ENCODE measurements at places on chromosomes 4 and X.

DNA sequence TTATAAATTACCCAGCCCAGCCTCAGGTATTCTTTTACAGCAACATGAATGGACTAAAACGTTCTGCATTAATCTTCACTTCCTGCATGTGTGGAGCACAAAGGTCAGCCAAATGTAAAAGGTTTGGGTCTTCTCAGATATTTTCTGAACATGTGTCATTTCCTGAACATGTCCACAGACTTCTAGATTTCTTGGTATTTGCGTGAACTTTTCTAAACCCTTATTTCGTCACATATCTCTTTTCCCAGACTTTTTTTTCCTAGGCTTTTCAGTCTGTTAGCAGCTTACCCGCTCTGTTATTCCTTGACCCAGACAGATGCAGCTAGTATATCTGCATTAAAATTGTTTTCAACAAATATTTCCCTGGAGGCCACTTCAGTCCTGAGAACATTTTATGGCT is 57.3 kb upstream of the USP51 start:
- no peak for DNase-seq

DNA sequence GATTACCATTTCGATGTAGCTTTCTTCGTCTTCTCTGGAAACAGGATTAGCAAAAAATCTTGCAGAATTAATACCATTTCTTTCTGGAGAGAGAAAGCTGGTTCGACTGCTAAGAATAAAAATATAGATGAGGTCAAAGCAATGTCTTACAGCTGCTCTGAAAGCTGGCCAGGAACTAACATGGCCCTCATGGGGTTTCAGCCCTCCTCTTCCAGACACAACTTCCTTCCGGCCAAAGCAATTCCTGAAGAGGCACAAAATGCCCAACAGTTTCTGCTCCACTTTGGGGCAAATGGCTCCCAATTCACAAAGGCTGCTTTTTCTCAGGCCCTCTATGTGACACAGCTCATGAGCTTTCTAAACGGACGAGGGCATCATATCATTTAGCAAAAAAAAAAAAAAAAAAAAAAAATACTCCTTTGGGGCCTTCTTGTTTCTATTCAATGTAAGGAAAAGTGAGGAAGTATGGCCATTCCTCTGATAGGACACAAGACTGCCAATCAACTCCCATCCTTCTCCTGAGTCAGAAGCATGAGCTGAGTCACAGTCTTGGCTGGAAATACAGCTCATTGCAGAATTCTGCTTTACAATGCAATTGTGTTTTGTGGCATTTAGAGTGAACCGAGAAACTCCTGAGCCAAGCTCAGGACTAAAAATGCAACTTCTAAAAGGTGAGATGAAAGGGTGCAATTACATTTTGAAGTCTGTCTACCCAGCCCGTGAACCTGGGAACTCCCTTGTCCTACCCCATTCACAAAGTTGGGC is 42.7 kb upstream of the CTAG2 start:
- no peak for DNase-seq

DNA sequence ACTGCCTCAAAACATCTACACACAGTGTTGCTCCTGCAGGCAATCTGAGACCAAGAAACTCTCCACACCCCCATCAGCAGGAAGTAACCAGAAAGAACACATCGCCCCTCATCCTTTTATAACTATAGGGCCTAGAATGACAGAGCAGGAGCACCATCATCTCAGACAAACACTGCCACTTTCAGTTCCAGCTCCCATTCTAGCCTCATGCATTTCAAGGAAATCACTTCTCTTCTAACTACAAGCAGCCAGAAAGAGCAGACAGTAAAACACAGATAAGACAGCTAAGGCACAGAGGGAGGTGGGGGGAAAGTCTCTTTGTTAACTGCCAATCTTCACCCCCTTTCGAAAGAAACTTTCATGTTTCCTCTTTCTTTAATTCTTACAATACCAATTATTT is 102.6 kb upstream of the TENT5D start:
- no peak for DNase-seq

DNA sequence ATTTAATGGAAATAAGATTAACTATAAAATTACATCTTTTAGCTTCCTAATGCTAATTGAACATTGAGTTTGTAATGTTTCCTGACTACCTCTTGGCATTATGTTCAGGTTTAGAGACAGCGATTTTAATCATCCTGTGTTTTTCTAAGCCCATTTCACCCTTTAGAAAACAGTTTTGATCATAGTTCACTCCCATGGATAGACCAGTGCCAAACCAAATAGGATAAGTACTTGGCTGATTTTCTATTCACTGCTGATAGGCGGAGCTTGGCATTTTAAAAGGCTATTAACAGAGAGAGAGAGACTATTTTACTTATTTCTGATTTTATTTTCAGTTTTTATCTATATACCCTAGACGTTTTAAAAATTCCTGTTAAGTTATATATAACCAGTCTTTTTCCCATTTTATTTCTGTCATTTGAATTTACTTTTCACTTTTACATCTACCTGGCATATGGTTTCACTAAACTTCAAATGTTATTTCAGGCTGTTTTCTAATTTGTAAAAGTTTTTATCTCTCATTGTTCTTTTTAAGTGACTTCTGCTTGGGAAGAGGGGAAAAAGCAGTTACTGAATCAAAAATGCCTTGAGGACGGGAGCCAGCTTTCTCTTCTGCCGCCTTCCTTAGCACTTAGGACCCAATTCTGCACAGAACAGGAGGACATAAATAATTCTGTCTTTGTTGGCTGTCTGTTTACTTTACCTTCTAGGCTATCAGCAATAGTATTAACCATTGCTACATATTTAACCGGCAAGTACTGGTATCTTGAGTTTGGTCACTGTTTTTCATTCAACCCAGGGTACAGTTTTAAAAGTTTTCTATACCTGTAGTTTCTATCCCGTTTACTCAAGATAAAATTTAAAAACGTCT is 46.4 kb downstream of the SGMS2 start:
- DNase-seq, result no peak

DNA sequence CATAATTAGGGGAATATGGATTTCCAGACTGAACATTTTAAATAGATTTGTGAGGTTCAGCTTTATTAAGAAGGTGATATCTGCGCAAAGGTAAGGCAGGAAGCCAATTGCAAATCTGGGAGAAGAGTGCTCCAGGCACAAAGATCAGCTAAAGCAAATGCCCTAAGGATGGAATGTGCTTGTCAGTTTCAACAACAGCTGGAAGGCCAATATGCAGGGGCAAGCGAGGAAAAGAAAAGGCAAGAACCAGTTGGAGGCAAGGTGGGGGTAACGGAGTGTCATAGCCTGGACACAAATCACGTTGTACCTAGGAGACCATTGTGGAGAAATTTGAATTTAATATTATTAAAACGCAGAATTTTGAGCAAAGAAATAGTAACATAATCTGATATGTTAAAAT is 1710.3 kb upstream of the PCDH7 start:
- no peak for DNase-seq

GRCh38 chr4:135281230-135281629 is 1079.6 kb upstream of the PABPC4L start:
- DNase-seq, result no peak

- no peak for DNase-seq
Measured at GRCh38 chrX:103343105-103343504, 13.1 kb downstream of the TCEAL7 start.

- DNase-seq, result peak; percentile 13
Measured at GRCh38 chrX:55908661-55909212, 191.2 kb downstream of the RRAGB start.

- no peak for DNase-seq
Measured at GRCh38 chr4:36278789-36279188, 2.6 kb upstream of the DTHD1 start.

DNA sequence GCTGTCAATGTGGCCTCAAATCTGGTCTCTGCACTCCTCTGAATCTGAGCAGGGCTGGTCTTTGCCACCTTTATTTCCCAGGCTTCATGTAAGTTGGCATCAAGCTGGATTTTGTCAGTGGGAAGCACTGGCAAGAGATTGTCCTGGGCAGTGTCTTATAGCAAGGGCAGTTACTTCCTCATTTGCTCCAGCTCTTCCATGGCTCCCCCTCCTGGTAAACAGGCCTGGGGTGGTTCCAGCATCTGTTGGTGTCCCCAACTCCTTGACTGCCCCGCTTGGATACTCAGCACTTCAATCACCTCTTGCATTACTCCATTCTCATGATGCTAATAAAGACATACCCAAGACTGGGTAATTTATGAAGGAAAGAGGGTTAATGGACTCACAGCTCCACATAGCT is 15.0 kb upstream of the REST start:
- no peak for DNase-seq

DNA sequence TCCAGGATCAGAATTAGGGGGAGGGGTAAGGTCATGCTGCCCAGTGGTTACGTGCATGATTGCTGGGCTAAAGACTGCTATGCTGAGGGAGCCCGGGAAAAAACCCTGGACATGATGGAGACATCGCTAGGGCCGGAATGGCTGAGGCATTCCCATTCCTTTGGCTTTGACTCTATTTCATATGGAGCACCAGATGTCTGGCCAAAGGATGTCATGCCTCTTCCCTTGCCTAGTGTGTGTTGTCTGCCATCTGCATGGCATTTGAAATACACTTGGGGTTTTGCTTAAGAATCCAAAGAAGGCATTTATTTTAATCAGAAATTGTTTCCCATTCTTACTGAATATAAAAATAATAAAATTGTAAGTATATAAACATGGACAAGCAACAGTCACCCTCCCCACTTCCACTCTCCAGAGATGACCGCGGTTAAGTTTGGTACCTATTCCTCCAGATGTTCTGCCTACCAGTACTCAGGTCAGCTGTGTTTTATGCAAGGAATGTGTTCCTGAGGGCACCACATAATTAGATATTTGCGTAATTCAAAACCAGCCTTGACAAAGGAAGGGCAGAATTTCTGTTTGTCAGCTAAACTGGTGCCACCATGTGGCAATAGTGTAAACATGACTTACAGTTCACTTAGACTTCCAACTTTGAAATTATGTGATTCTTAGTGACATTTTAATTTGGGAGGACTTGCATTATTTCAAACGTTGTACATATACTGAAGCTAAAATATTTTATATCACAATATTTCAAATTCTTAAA is 105.9 kb downstream of the CT47B1 start:
- no peak for DNase-seq

- no peak for DNase-seq
Measured at GRCh38 chr4:103292373-103292772, 94.2 kb upstream of the CENPE start.

- DNase-seq, result no peak
Measured at GRCh38 chr4:28916585-28916984, 1803.6 kb upstream of the PCDH7 start.

DNA sequence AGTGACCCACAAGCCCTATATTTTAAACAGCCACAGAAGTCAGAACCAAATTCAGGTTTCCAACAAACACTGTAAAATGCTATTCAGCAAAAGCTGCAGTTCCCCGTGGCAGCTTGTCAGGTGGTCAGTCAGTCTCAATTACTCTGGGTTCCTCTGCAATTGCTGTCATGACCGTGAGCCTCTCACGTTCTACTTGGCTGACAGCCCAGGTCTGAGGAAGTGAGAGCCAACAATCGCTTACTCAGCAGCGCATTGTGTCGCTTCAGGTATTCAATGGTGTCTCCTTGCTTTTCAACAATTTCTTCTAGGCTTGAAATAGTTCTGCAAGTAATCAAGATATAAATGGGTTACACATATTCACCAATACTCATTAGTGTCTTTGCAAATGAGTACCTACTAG is 25.8 kb downstream of the TRIM75 start:
- DNase-seq, result no peak

GRCh38 chrX:55220119-55220794 is at the start of gene PAGE5:
PAGE5 (plus strand) TSS chrX:55220346; CDS start chrX:55221383, 1,037 bp downstream.
- no peak for DNase-seq

- no peak for DNase-seq
Measured at GRCh38 chr4:112112590-112113170, 32.6 kb upstream of the FAM241A start.

DNA sequence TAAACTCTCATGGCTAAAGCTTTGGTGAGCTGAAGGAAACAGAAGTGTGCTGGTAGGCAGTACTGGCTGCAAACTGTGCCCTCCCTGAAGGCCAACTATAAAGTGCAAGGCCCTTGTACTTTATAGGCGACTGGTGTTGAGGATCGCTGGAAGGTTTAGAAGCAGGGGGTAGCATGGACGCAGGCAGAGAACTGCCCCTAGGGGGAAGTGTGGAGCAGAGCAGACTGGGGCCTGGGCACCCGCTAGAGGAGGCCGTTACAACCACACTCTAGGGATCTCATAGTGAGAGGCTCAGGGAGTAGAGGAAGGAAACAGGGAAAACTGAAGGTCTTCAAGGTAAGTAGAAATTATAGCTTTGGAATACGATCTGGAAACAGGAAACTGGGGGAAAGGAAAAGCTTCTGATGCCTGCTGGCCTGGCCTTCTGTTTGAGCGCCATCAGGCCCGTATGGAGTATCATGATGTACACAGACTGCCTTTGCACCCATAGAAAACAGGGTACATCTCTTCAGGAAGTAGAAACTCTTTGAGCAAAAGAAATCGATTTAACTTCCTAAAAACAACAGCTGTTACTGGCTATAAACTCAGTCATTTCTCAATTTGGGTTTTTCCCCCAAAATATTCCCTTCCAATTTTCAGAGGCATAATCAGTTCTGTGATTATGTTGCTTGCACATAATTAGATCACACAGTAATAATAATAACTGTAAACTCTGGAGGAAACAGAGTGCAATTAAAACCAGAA is 23.9 kb upstream of the TMSB4X start:
- no peak for DNase-seq

- DNase-seq, result no peak
Measured at GRCh38 chr4:6017030-6017429, 1.2 kb downstream of the C4orf50 start.
